ENCODE measurements at places on chromosomes 4 and X.
A peak's percentile ranks its signal among the peaks of the same experiment; 100 is the strongest.

GRCh38 chr4:112069110-112069509, 76.1 kb upstream of the FAM241A start:
- no peak for DNase-seq

DNA sequence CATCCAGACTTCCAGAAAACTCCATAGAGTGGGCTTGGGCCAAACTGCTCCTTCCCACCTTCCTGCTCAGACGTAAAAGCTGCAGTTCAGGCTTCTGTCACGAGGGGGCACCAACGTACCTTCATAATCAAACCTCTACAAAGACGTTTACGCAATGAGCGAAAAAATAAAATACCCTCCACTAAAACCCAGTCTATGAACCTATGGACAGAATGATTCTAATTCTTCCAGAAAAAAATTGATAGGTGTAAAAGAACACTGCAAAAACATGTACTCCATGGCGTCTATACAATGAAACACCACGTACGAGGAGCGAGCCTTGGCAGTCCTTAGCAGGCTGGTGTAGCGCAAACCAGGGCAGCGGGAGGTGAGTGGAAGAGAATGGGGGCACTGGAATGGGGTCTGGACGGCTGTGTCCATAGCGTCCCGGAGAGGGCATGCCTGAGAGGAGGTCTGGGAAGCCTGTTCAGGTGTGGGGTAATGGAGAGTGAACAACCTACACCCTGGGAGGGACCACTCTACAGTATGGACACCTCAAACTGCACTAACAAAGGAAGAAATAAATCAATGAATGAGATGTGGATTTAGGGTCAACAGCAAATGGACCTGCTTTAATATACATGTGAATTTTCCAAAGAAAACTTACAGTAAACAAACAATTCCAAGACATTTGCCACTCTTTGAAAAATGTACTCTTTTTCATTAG, 14.4 kb upstream of the RAB40A start:
- DNase-seq: peak; percentile 72

GRCh38 chrX:55120761-55121358, 32.0 kb downstream of the PAGE2 start:
- DNase-seq: no peak

GRCh38 chr4:79563219-79563618, 155.2 kb upstream of the GK2 start:
- no peak for DNase-seq

DNA sequence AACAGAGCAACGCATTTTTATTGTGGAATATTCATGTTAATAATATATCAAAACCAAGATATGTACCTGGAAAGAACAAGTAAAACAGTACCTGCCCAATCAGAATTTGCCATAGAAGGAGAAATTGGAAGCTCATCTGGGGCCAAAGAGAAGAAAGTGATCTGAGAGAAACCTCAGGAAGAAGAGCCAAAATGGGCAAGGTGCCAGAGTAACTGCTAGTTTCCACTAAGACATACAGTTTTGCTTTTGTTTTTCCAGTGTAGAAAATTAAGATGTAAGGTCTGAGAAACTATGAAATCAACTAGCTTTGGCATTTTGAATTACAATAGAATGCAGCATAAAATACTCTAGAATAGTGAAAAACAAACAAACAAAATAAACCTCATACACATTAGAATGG, 2201.2 kb downstream of the ARAP2 start:
- no peak for DNase-seq

GRCh38 chrX:31962256-31962655, 890.4 kb upstream of the FTHL17 start:
- no peak for DNase-seq

DNA sequence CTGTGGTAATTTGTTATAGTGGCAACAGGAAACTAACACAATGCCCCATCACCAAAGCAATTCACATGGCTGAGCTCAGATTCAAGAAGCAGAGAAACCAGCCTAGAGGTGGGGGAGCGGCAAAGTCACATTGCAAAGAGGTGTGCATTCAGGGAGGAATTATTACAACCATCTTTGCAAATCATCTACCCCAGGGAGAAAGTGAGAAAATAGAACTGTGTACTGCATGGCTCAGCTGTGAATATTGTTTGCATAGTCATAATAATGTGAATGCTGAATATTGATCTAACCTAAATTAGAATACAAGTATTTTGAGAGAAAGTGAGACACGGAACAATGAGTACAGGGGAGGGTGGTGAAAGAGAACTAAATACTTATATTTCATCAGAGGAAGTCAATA, 387.9 kb downstream of the BCOR start:
- no peak for DNase-seq

- DNase-seq: no peak
These were observed 80.3 kb downstream of the LNX1 start for GRCh38 chr4:53511014-53511413.

GRCh38 chrX:111411983-111412382, at the start of gene DCX:
Gene DCX (minus strand): TSS chrX:111412192. CDS start chrX:111410398, 1,794 bp downstream.
- DNase-seq: no peak

DNA sequence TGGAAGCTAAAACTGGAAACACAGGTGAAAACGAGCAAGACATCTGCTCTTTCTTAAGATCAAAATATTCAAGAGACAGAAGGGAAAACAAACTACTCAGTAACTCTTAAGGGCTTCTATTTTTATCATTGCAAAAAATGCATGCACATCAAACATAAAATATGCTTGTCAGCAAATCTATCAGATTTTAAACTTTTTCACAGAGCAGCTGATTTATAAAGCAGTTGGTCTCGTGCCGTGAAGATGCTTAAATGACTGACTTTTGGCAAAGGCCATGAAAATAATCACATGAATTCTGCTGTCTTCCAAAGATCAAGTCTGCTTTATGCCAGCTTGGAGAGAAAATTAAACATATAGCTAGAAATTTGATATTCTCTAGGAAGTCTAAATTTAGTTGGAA, 482.1 kb upstream of the HS3ST1 start:
- DNase-seq: no peak

DNA sequence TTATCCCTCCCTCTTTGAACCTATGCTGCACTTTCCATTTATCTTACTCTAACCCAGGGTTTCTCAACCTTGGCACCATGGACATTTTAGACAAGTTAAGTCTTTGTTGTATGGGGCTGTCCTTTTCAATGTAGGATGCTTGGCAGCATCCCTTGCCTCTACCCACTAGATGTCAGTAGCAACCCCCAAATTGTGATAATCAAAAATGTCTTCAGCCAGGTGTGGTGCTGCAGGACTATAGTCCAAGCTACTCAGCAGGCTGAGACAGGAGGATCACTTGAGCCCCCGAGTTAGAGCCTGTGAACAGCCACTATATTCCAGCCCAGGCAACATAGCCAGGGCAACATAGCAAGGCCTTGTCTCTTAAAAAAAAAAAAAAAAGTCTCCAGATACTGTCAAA, 7.0 kb downstream of the LRCH2 start:
- DNase-seq: no peak

- no peak for DNase-seq
These were observed 70.4 kb downstream of the LDB2 start for GRCh38 chr4:16827794-16828724.

- DNase-seq: no peak
These were observed 72.9 kb downstream of the FAM9B start for GRCh38 chrX:8960957-8961468.

DNA sequence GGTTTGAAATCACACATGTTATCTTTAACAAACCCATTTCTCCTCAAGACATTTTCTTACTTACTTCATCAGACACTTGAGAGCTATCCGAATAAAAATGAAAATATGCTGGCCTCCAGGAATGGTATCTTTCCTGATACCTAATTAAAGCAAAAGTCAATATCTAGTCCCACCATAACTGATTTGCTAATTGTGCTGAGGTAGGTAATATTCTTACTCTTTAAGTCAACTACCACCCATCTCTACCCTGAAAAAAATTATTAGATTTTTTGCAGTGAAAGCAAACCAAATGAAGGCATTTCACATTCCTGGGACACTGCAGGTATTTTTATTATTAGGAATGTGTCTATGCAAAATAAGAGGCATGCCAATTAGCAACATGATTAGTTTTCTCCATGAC, 175.8 kb downstream of the QDPR start:
- no peak for DNase-seq

DNA sequence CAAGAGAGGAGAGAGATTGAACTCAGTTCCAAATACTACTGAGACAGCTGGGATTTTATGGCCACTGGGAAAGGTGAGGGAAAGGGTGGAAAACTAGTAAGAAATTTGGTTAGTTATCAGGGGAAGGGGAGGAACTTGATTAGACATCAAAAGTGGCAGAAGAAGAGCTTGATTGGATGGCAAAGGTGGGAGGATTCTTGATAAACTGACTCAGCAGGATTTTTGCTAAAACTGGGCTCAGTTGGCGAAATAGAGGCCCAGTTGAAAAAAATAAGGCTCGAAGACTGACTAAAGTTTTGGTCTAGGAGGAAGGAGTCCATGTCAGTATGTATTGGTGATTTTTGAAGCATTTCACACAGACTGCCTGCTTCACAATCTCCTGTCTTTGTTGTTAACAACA, 10.0 kb downstream of the BEX3 start:
- no peak for DNase-seq

DNA sequence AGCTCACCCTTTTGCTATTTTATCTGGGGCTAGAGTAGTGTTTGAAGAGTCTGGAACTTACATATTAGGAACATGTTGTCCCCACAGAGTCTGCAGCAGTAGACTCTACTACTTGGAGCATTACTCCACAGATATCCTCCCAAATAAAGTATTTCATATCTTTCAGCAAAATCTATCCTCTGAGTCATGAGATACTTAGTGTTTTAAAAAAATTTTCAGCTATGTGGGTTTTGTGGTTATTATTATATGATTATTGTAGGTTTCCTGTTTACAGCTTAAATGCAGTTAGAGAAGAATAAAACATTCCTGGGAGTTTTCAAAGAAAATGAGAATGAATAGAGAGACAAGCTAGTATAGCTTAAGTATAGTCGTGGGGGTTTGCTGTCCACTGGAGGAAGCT, 30.9 kb downstream of the PAGE2 start:
- no peak for DNase-seq

DNA sequence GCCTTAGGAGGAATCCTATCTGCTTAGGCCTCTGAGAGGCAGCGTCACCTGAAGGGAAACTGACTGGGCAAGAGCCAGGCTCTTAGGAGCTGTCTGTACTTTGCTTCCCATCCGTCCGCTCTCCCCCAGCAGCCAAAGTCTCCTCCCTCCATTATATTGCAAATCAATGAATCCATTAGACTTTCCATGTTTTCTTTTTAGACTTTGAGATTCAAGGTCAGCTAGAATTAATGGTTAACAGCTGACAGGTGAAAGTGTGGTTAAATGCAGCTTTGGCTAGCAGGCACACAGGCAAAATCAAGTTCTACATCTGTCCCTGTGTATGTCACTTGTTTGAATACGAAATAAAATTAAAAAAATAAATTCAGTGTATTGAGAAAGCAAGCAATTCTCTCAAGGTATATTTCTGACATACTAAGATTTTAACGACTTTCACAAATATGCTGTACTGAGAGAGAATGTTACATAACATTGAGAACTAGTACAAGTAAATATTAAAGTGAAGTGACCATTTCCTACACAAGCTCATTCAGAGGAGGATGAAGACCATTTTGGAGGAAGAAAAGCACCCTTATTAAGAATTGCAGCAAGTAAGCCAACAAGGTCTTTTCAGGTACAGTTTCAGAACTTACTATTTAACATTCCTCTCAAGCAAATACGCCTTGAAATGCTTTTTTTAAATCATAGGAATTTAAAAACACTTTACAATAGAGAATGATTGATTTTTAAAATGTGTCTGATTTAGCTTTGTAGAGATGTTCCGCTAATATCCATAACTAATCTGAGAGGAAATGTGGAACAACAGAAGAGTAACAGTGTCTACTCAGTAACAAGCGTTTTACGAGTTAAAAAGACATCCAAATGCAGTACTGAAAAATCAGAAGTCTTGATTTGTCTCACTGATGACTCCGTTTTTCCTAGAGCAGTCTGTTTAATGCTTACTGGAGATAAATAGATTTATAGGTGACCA, at the start of gene F11:
Gene F11 (plus strand): TSS at position 507 of the 970 bp plus-strand sequence. CDS start 948 bp downstream, outside the sequence.
- DNase-seq: no peak

DNA sequence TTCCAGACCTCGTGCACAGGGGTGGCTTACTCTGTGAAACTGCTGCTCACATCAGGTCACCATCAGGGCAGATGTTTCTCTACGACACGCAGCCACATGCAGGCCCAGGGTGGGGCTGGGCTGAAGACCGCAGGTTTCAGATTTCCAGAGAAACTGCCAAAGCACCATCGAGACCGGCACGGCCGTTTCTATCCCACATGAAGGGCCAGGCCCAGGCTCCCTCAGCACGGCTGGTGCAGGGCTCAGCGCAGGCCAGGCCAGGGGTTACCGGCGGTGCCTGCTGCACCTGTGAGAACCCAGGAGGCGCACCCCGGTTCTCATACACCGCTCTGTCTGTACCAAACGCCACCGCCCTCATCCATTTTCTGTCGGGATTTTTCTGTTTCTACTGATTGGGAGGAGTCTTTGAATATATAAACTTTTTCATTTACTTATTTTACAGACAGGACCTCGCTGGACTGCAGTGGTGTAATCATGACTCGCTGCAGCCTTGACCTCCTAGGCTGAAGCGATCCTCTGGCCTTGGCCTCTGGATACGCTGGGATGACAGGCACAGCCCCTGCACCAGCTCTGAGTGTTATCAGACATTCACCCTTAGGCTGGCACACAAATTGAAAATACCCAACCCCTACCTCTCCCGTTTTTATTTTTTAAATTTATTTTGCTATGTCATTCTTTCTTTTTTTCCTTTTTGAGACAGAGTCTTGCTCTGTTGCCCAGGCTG, 17.1 kb downstream of the CTBP1 start:
- DNase-seq: no peak

- no peak for DNase-seq
These were observed 60.8 kb downstream of the COQ2 start for GRCh38 chr4:83223781-83224180.

DNA sequence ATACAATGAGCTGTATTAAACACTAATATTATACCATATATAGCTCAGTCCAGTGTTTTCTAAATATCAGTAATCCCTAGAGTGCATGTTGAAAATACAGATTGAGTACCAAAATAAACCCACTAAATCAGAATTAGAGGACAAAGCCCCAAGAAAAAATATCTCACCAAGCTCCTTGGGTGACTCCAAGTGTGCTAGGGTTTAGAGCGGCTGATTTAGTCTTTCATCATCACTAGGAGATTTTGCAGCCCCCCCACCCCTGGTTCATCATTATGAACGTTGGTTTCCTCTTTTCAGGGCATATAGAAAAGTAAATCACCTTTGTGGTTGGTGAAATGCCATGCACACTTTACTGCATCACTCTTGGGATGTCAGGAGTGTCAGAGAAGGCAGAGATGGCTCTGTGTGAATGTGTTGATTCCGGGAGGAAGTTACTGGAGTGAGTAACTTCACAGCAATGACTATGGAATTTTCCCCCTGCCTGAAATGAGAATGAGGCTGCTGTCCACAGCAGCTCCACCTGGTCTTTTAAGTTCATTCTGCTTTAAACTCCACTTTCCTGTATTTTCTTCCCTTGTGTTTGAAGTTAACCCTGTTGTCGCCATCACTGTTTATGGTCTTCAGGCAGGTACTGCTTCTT, 25.2 kb upstream of the ANAPC4 start:
- DNase-seq: no peak
